ENCODE measurements at places on chromosomes 2 and 18.
A peak's percentile ranks its signal among the peaks of the same experiment; 100 is the strongest.

GRCh38 chr2:34307636-34308035 lies 708.5 kb upstream of the FAM98A start:
- no peak for DNase-seq

GRCh38 chr2:116098049-116098448 lies 1655.6 kb downstream of the DPP10 start:
- DNase-seq, result no peak

DNA sequence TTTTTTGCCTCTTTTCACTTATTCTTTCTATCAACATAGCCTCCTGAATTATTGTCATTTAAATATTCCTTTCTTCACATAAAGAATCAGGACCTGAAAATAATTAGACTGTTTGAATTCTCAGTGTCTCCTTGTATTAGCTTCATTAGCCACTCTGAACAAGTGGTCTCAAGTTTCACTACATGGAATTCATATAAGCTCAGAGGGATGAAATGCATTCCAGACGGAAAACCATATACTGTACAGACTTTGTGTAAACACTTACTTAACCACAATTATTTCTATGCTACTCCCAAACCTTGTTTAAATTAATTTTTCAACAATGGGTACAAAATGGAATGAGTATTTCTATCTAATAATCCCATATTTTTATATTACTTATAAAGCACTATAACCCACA lies 53.4 kb downstream of the CHN1 start:
- no peak for DNase-seq

GRCh38 chr2:1548910-1549673 lies 135.8 kb downstream of the TPO start:
- DNase-seq, result no peak

DNA sequence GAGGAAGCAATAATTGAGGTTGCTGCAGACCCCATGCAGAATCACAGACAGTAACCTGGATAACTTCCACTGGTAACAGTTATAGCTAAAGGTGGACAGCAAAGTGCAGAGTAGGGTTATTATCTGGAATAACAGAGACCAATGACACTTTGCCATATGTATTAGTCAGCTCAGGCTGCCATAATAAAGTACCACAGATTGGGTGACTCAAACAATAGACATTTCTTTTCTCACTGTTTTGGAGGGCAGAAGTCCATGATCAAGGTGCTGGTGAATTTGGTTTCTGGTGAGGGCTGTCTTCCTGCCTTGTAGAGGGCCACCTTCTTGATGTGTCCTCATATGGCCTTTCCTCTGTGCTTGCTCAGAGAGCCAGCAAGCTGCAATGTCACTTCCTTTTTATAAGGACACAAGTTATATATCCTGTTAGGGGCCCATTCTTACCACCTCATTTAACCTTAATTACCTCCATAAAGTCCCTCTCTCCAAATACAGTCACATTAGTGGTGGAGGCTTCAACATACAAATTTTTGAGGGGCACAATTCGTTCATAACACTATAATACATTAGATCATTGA lies 191.0 kb upstream of the LRP1B start:
- no peak for DNase-seq

GRCh38 chr18:23421277-23421676 lies 31.8 kb upstream of the RIOK3 start:
- no peak for DNase-seq

DNA sequence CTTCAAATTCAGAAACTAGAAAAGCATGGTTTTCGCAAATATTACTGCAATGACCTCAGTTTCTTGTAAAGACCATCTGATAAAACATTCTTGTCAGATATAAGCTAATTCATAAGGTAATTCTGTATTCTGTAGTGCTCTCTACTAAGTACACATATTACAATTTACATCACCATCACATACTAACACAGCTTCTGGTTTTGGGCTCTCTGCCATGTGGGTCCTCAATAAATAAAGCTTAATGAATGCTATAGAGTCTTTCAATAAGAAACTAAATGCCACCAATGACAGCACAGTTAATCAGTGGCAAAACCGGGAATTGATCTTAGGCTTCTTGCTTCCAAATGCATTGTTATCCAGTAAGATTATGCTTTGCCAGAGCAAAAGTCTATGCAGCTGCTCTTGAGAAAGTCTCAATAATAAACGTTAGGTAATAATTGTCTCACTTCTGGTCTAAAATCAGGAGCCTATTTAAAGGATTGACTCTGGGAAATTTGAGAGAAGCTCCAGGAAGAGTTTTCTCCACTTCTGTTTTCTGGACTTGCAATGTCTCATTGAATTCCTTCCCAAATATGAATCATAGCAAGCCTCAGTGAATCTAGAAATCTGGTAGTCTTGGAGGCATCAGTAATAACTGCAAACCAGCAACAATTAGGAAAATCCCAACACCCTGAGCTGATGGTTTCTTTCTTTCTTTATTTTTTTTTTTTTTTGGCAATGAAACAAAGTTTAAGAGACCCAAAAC lies 67.9 kb upstream of the RAPGEF4 start:
- no peak for DNase-seq

GRCh38 chr2:48946449-48947048 lies 191.0 kb upstream of the LHCGR start:
- DNase-seq, result peak; percentile 50

DNA sequence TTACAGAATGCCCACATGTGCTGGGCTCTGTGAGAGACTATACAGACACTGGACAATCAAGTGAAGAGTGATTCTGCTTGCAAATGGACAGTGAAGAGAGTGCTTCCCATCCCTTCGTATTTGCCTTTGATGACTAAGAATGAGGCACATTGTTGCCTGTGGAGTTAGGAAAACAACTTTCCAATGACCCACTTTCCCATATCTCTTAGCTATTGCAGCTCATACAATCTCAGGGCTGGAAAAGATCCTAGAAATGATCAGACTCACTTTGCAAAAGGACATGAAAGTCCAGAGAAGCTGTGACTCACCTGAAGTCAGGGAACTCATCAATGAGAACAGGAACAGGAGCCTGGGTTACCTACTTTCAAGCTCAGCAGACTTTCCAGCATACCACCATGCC lies 440.5 kb upstream of the TCF4 start:
- DNase-seq, result no peak

GRCh38 chr2:239944694-239945551 lies 80.2 kb downstream of the NDUFA10 start:
- peak; percentile 62 for DNase-seq

DNA sequence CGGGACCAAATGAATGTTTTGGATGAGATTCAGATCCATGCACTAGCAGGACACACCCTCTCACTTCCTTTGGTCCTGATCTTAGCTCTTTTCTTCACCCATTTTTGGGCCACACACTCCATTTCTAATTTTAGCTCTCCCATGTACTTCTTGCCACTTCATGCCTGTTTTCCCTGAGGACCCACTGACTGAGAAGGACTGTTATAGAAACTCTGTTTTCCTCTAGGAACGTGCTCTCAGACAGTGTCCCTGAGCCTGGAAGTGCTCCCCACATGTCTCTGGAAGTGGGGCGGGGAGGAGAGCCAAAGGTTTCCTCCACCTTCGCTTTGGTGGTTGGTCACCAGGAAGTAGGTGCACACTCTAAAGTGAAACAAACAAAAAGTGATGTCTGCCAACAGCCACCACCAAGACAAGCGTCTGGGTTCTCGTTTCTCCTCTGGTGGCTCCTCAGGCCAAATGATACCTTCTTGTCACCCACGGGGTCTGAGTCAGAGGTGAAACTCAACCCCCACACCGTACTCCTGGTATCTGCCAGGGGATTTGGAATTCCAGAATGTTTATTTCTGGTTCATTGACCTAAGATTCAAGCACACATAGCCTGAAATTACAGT lies 74.7 kb downstream of the MERTK start:
- DNase-seq, result no peak

- DNase-seq, result no peak
Measured at GRCh38 chr2:74191596-74192380, 6.6 kb upstream of the MTHFD2 start.

GRCh38 chr2:142557391-142557790 lies 320.1 kb upstream of the KYNU start:
- no peak for DNase-seq

GRCh38 chr2:111897630-111897923 lies 830 bp upstream of the MERTK start:
- DNase-seq, result no peak

- DNase-seq, result no peak
Measured at GRCh38 chr2:82256983-82257632, 1952.6 kb upstream of the LRRTM1 start.

DNA sequence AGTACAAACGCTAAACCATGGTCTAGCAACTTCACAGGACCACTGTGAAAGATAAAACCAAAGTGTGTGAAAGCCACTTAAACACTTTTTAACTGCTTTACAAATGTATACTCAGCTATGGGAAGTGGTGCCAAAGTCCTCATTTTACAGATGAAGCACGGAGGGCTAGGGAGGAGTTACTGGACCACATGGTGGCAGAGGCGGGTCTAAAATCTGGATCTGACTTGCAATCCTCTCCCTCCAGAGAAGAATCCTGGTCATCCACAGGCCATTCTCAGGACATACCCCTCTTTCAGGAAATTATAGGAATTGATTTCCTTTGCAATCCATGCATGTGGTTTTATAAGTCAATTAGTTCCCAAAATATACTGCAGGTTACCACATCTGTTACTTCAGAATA lies 84.6 kb upstream of the GYPC start:
- no peak for DNase-seq

DNA sequence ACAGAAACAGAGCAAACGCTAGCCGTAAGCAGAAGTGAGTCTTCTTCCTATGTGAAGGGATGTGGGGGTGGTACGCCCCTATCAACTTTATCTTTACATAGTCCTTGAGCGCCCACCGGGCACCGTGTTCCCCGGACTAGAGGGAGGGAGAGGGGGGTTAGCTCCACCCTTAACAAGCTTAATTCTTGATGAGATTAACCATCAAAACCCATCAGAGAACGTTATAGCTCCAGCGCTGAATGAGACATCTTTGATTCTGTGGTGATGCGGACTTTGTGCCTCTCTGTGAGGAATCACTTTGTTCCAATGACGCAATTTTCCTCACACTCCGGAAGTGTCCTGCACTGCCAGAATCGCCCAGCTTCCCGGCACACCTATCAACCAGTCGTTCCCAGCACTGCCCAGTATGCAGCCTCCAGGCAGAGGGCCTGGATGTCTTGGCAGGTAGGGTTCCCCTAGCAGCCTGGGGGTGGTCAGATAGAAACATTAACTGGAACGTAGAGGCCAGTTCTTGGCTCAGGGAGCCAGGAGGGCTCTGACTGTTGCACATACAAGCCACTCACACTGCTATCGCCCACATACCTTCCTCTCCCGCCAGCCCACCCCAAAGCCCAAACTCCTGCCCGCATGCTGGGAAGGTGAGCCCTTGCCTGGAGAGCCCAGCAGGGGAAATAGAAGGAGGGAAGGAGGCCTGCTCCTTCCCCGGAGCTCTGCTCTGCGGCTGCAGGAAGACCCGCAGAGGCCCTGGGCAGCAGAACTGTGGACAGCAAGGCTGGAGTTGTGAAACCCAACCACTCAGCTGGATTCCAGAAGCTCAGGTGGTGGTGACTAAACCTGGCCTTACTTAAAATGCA lies 1.9 kb upstream of the ODC1 start:
- DNase-seq, result no peak

- no peak for DNase-seq
Measured at GRCh38 chr2:36013064-36013463, 342.5 kb upstream of the CRIM1 start.

DNA sequence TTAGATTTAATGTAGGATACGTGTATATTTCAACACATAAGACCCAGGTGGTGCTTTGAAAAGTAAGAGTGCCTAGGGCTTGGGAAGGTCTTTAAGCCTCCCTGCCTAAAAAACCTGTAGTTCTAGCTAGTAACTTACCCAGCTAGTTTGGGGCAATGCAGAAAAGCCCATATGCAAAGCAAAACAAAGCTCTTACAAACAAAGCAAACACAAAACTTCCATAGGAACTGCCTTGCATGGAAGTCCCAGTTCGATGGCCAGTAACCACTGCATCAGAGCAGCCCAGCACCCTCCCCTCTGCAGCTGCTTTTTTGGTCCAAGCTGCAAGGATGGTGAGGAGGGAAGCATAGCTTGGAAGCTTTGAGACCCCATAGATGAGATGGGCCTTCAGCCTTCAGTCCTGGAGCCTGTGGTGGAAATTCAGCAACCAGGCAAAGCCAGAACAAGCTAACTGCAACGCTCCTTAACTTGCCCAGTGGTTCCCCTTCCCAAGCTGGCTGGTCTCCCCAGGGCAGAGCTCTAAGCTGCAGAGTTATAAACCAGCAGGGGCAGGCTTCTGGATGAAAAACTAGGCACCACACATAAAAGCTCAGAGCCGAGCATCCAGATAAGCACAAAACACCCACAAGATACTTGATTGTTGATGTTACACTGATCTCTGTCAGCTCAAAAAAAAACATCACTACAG lies 16.2 kb downstream of the C2orf76 start:
- DNase-seq, result no peak

- DNase-seq, result no peak
Measured at GRCh38 chr2:128369108-128369555, 50.5 kb upstream of the HS6ST1 start.
